ENCODE measurements at places on chromosomes 16 and 17.

DNA sequence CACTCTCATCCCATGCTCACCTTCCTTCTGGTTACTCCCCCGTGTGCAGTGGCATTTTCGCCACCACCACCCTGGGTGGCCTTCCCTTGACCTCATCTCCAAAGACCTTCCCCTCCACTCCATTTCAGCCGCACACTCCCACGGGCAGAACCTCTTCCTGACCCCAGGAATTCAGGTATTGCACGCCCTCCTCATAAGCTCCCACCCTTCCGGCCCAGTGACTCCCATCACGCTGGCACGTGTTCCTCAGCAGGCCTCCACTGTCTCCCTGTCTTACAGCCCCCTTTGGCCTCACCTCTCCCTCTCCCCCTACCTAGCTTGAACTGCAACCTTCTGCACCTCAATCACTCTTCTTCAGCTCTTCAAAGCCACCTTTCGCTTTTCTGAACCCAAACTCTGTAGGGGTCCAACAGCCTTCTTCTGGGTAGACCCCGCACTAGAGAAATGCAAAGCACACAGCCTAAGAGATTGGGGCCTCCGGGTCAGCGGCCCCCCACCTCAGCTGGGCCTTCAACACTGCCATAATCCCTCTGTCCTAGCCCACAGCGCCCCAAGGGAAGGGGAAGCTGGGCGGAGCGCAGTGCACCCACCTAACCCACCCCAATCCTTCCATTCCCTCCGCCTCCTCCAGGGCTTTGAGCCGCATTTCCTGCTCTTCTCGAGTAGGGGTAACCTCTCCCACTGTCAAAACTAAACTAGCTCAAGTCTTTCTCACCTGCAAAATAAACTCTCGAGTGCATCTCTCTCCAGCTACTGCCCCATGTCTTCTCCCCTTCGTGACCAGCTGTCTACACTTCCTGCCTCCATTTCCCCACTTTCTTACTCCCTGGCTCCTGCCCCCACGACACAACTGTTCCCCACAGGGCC, 1.7 kb upstream of the TMEM97 start:
- DNase-seq = no peak

GRCh38 chr17:5552841-5553240, 31.5 kb downstream of the NLRP1 start:
- DNase-seq = no peak

DNA sequence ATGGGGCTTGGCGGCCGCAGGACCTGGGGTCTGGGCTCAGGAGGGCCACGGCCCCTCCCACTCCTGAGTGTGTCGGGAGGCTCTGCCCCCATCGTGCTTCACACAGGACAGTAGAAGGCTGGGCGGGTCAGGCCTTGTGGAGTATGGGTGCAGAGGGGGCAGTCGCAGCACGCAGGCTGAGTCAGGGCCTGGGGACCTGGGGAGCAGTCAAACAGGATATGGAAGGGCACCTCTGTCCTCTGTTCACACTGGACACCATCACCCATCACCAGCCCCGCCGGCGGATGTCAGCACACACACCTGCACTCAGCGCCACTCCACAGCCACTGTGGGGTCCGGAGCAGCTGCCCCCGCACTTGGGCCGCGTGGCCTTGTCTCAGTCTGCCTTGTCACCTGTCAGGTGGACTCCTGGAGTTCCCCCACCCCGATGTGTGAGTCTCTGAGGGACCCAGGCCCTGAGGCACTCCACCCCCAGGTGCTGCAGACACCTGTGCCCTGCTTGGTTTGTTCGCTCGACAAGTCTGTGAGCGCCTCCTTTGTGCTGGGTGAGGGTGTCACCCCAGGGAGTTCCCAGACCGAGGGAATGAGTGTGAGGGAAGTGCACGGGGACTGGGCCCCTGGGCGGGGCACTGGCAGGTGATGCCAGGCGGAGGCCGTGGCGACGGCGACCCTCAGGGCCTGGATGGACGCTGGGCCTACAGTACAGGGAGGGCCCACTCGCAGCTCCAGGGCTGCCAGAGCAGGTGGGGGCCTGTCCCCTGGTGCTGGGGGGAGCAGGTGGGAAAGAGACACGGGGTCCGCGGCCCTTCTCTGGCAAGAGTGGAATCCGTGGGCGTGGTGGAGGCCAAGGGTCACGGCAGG, 31.7 kb downstream of the ZFPM1 start:
- DNase-seq = no peak

GRCh38 chr17:8794636-8795035, 4.5 kb downstream of the MFSD6L start:
- no peak for DNase-seq

- no peak for DNase-seq
Observed at GRCh38 chr17:50093246-50093645, 1.9 kb upstream of the PDK2 start.

DNA sequence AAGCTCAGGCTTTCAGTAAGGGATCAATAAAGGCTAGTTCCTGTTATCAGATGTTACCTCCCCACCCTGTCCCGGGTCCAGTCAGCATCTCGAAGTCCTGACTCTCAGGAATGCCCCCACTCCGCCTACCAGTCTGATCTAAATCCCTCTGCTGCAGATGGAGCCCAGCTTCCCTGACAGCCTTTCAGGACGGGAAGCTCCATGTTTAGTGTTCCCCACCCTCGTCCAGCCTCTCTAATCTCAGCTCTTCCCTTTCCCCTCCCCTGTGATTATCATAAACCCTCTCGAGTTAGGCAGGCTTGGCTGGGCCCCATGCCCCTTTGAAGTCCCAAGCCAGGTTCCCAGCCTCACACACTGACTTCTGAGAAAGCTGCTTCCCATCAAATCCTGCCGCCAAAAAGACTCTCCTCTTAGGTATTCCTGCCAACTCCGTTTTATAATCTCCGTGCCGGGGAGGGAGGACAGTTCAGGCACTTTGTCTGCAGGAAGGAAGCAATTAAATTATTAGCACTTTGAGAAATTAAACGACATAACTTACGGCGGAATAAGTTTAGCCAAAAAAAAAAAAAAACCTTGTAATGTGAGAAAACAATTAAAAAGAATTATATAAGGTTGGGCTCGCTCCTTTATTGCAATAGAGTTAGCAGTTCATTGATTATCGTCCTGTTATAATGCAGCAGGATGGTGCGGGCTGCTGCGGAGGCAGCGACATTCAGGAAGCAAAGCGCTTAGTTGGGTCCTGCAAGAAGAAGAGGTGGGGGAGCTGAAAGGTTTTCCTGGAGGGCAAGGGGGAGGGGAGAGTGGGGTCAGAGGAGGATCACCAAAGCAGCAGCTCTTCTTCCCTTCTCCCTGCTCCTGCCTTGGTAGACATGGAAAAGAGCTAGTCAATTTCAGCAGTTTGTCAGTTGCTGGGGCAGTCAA, 16.8 kb upstream of the ETV4 start:
- DNase-seq = no peak

DNA sequence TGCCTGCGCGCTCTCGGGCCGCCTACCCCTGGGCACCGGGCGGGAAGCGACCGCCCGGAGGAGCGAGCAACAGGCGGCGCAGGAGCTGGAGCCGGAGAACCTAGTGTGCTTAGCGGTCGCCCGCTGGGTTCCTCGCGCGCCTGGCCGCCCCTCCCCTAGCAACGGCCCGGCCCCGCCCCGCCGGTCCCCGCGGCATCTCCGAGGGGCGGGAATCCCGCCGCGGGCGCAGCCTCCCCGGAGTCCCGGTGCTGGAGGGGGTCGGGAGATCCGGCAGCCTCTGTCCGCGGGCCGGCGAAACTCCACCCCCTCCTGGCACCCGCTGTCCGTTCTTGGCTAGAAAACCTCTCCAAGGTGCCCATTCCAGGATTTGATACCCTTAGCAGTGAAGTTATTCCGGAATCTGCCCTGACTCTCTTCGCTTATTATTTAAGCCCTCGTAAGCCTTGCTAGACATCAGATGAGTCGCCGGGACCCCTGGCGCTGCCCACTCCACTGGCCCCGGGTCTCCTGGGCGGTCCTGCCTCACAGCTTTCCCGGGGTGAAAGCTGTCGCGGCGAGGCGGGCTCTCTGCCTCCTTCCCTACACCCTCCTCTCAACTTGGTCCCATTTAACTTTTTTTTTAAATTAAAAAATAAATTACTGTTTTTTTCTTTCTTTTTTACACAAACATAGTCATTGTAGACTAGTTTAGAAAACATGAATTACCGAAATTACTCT, at the start of gene RPRML:
TSS of gene RPRML (minus strand) at position 107 of the 717 bp plus-strand sequence. CDS start 246 bp downstream, outside the sequence.
- no peak for DNase-seq

- DNase-seq = peak; percentile 37
Observed at GRCh38 chr17:7684851-7685532, 2.3 kb downstream of the TP53 start.

DNA sequence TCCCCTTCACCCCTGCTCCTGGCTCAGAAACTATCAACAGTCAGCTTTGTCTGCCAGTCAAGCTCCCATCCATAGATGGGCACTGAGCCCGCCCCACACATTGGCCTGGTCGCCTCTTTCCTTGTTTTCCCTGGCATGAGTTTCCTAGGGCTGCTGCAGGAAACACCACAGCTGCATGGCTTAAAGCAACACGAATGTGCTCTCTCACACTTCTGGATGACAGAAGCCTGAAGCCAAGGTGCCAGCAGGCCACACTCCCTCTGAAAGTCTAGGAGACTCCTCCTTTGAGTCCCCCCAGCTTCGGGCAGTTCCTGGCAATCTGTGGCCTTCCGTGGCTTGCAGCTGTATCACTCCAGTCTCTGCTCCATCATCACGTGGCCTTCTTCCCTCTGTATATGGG, 69.9 kb downstream of the TBC1D16 start:
- no peak for DNase-seq

- DNase-seq = no peak
Observed at GRCh38 chr16:16938009-16938408, 532.8 kb downstream of the XYLT1 start.

- no peak for DNase-seq
Observed at GRCh38 chr16:5002699-5003143, 31.0 kb downstream of the NAGPA start.

- DNase-seq = peak; percentile 77
Observed at GRCh38 chr17:36482611-36483504, 3.6 kb upstream of the ZNHIT3 start.

DNA sequence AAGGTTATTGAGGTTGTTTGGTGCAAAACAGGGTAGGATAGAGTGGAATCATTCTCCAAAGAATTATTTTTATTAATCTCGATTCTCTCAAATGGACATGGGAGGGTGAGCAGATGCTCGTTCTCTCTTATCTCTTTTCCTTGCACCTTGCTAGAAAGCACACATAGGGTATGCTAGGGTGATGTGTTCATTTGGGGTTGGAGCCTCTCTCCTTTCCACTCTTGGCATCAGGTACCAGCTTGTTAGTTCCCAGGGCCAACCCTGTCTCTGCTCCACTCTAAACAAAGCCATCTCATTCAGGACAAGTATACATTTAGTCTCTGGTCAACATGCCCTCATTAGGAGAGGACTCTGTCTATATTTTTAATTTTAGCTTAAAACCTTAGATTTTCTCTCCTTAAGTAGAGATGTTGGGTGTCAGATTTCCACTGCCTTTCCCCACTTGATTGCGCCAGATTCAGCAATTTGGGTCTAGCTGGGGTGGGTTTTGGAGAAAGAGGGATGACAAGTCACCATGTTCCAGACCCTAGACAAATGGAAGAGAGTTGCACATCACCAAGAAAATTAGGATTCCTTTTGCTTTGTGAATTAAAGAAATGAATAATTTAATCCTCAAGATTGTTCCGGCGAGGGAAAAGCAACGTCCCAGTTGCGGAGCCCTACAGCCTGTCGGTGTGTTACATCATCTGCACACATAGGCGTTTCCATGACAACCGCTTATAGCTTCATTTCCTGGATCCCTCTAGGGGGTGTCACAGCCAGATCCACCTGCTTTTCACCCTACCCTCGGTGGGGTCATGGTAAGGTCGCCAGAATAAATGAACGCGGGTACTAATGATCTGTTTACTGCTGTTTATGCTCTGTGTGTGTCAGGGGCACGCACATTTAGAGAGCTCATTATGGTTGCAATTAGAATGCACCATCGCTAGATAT, 41.6 kb downstream of the SNX11 start:
- no peak for DNase-seq

DNA sequence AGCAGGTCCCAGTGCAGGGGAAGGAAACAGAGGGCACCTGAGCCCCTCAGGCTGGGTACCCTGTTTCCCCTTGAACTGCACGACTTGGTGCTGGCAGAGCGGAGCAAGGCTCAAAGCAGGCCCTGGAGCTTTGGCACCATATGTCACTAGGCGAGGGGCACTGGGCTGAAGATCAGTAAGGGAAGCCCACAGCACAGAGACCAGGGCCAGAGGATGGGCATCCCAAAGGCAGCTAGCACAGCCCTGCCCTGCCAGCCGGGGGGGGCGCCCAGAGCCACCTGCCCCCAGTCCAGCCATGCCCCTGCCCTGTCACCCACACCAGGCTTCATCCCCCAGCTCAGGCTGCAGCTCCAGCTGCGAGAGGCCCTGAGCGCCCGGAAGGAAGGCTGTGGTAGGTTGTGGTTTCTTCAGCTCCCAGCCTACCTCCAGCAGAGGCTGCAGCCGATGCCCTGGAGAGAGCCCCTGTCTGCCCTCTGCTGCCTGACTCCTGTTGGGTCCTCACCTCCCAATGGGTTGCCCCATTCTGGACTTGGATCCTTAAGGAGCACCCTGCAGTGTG, 10.9 kb downstream of the NHERF1 start:
- no peak for DNase-seq

DNA sequence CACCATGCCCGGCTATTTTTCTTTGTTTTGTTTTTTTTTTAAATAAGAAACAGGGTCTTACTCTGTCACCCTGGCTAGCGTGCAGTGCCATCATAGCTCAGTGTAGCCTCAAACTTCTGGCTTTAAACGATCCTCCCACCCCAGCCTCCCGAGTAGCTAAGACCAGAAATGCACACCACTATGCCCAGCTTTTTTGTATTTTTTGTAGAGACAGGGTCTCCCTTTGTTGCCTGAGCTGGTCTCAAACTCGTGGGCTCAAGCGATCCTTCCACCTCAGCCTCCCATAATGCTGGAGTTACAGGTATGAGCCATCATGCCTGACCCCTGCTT, 59.7 kb downstream of the WWP2 start:
- no peak for DNase-seq

DNA sequence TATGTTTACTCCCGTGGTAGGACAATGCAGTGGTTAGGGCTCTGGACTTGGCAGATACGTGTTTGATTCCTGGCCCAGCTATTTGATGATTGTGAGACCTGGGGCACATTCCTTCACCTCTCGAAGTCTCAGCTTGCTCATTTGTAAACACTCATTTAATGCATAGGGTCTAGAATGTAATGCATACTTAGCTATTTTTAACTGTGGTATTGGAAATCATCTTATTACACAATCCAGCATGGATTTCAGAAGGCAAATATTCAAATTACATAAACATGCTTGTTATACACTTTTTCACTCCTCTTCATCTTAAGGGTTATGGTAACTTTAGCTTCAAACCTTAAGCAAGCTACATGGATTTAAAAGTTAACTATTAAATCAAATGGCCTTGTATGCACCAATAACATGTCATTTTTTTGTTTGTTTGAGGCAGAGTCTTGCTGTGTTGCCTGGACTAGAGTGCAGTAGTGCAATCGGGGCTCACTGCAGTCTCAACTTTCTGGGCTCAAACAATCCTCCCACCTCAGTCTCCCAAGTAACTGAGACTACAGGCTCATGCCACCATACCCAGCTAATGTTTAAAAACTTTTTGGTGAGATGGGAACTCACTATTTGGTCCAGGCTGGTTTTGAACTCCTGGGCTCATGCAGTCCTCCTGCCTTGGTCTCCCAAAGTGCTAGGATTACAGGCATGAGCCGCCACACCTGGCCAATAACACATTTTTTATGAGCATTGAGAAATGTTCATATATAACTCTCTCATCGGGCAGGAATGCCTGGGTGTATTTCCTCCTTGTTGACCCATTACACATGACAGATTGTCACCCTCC, 52.5 kb downstream of the VAT1L start:
- no peak for DNase-seq

- no peak for DNase-seq
Observed at GRCh38 chr17:66749217-66749832, 85.6 kb upstream of the CACNG5 start.

- DNase-seq = peak; percentile 73
Observed at GRCh38 chr17:63434951-63435571, 11.0 kb downstream of the CYB561 start.

Measured in hematopoietic multipotent progenitor cell treated with erythropoietin and hydrocortisone succinate and interleukin-3 and kit ligand, for 17 days (in vitro differentiated cells).